CD4-positive, alpha-beta memory T cell (primary cell): ENCODE measurements at places on chromosomes 6 and 20.

DNA sequence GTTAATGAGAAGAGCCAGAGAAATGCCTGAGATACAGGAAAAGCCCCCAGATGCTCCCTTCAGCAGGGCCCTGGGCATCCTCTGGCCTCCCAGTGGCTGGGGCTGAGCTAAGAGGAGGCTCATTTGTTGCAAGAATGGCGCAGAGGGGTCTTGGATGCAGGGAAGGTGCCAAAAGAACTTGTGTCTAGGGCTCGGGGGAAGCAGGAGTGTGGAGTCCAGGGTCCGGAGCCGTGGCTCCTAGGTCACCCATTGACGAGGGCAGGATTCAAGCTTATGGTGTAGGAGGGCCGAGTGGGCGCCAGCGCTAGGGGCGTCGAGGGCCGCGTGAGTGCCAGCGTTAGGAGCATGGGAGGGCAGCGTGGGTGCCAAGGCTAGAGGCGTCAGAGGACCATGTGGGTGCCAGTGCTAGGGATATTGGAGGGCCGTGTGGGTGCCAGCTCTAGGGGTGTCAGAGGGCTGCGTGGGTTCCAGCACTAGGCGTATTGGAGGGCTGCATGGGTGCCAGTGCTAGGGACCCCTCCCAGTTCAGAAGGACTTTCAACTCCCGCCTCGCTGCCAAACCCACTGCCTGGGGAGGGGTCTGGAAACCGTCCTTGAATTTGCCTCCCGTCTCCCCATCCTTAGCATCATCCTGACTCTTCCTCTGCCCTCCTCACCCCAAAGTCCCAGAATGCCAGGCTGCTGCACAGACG is 250.5 kb upstream of the AFDN start:
- no peak for DNase-seq

DNA sequence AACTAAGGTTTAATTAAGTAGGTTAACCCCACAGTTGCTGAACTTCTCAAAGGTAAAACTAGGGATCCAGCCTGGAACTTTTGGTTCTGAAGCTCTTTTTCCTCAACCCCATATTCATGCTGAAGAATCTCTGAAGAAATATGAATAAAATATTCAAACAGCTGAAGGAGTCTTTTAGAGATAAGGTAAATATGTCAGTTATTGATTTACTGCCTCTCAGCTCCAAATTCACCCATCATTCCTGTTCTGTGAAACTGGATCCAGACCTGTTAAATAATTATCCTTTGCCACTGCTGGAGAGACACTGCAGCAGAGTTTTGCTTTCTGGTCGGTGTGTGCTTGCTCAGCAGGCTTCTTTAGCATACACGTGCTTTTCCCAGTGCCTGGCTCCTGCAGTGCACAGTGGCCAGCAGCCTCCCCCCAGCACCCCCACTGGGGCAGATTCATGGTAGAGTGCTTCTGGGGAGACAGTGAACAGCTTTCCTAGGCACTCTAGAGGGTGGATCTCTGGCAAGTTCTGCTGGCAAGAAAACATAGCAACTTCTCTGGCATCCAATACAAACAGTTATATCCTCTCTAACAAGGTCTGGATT is 62.0 kb upstream of the BCLAF1 start:
- no peak for DNase-seq

GRCh38 chr20:62059401-62059800 is 6.3 kb downstream of the TAF4 start:
- no peak for DNase-seq

- DNase-seq = no peak
These were observed 147.6 kb upstream of the TAB2 start for GRCh38 chr6:149169761-149170511.

GRCh38 chr6:127464881-127465459 is 5.8 kb upstream of the KIAA0408 start:
- peak; percentile 43 for DNase-seq

DNA sequence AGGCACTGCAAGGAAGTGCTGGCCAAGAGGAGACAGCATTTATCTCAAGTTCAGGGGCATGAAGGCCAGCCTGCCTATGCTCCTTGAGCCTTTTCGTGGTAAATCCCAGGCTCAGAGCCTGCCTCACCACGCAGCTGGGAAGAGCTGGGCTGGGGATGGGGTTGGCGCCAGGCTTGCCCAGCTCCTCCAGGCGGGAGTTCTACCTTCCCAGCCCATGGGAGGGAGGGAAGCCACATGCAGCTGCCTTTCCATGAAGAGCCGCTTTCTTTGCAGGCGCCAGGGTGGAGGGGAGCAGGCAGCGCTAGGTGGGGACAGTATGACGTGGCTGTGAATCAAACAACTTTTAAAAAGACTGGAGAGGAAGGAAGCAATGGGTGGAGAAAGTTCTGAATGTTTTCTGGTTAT is 19.5 kb upstream of the SIRT5 start:
- no peak for DNase-seq

DNA sequence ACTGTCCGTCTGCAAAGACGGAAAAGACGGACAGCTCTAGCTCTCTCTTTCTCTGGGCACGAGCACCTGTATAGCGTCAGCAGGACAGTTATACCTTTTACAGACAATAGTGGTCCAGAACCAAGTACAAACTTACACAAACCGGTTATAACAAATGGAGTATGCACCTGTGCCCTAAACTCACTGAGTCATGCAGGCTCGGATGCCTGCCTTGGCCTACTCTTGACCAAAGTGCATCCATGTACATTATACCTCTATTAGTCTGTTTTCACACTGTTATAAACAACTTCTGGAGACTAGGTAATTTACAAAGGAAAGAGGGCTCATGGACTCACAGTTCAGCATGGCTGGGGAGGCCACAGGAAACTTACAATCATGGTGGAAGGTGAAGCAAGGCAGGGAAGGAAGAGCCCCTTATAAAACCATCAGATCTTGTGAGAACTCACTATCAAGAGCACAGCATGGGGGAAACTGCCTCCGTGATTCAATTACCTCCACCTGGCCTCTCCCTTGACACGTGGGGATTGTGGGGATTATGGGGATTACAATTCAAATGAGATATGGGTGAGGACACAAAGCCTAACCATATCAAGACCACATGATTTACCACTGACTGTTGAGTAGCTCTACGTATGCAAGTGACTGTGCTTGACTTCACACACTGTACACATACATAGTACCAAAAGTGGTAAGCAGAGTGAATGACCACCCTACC is 23.1 kb downstream of the MAN1A1 start:
- no peak for DNase-seq

DNA sequence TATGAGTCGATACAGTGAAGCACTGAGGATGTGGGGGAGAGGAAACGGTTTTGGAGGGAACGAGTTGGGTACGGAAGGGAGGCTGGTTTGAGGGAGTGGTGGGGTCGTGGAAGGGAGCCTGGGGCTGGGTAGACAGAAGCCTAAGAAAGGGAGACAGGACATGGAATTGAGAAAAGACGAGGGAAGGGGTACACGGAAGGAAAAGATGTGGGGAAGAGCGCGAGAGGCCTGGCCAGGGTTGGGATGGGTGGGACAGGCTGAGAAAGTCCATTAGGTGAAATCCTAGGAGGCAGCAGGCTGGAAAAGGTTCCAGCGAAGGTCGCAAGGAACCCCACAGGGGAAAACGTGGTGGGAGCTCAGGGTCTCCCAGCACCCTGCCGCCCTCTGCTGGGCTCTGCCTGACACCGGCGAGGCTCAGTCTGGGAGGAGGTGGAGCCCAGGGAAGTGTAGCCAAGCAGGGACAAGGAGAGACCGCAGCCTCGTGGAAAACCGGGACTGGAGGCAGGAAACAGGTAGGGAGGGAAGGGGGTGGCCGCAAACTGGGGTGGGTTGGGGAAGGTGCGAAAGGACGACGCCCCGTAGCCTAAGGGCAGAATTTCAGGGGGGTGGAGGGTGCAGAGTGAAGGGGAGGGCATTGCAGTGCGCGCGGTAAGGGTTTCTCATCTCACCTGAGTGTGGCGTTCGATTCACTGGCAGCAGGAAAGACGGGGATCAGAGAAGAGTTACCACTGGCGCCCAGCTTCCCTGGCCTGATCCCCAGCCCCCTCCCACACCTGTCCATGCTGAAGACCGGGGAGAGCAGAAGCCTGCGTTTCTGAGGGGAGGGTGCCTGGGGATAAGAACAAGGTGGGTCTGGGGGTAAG is 4.3 kb downstream of the GABBR1 start:
- peak; percentile 28 for DNase-seq

DNA sequence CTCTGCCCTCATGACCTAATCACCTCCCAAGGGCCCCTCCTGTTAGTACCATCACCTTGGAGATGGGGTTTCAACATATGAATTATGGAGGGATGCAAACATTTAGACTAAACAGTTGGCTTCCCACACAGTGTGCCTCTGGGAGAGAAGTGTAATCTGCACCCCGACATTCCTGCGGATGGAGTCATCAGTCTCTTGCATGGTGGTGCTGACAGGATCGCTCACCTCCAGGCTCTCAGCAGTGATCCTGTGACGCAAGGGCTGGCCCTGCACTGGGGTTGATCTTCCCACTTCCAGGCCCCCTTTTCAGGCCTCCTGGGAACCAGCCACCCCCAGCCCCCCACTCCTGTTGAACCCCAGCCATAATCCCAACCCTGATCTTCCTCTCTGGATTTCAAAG is 16.0 kb upstream of the PI16 start:
- no peak for DNase-seq

GRCh38 chr20:18717062-18717461 is 96.5 kb upstream of the SCP2D1 start:
- no peak for DNase-seq

DNA sequence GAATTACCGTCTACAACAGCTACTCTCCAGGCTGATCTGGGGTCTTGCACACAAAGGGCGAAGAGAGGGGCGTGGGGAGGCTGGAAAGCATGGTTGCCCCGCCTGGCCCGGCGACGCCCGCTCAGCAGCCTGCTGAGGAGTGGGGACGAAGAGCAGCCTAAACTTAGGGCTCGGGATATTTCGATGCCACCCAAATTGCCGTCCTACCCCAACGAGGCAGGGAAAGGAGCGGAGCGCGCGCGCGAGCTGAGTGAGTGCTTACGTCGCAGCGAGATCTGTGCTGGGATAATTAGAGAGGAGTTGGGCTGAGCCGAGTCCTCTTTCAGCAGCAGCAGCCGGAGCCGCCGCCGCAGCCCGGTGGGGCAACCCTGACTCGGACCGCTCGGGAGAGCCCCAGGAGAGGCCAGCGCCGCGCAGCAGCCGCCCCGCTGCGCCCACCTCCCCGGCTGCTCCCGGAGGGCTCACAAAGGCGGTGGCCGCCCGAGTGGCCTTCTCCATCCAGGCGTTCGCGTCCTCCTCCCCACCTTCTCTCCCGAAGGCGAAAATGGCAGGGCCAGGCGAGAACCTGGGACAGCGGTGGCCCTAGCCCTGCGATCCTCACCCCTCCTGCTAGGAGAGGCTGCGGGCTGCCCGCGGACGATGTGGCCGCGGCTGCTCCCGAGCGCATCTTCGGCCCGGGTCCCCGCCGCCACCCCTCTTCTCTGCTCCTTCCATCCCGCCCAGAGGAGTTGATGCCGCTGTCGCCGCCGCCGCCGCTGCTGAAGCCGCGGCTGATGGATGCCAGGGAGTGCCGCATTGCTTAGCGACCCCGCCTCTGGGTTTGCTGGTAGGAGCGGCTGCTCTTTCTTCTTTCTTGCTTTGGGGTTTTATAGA is at the start of gene CLVS2:
CLVS2 (plus strand) TSS at position 315 of the 873 bp plus-strand sequence. CDS start 1,543 bp downstream, outside the sequence.
- DNase-seq = no peak

DNA sequence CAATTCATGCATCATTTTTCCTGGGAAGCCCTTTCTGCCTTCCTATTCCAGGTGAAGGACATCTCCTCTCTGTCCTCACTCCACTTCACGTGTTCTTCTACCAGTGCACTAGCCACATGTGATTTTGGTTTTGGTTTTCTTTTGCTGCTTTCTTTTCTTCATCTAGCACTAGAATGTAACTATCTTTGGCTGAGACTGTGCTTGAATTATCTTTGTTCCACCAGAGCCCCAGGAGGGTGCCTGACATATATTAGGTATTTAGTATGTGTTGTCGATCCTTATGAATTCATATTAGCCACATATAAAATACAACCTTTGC is 79.9 kb downstream of the VGLL2 start:
- no peak for DNase-seq

GRCh38 chr20:18138266-18138582 is 561 bp downstream of the KAT14 start:
- no peak for DNase-seq

- no peak for DNase-seq
These were observed 33.7 kb downstream of the GCNT2 start for GRCh38 chr6:10554826-10555225.

GRCh38 chr20:51022227-51022802 is 592 bp downstream of the KCNG1 start:
- DNase-seq = no peak

GRCh38 chr6:131951576-131952230 is 531 bp upstream of the CCN2 start:
- DNase-seq = no peak

GRCh38 chr20:25465243-25466135 is 58.0 kb downstream of the GINS1 start:
- no peak for DNase-seq

- DNase-seq = no peak
These were observed 146.5 kb downstream of the TBC1D32 start for GRCh38 chr6:121187833-121188200.

DNA sequence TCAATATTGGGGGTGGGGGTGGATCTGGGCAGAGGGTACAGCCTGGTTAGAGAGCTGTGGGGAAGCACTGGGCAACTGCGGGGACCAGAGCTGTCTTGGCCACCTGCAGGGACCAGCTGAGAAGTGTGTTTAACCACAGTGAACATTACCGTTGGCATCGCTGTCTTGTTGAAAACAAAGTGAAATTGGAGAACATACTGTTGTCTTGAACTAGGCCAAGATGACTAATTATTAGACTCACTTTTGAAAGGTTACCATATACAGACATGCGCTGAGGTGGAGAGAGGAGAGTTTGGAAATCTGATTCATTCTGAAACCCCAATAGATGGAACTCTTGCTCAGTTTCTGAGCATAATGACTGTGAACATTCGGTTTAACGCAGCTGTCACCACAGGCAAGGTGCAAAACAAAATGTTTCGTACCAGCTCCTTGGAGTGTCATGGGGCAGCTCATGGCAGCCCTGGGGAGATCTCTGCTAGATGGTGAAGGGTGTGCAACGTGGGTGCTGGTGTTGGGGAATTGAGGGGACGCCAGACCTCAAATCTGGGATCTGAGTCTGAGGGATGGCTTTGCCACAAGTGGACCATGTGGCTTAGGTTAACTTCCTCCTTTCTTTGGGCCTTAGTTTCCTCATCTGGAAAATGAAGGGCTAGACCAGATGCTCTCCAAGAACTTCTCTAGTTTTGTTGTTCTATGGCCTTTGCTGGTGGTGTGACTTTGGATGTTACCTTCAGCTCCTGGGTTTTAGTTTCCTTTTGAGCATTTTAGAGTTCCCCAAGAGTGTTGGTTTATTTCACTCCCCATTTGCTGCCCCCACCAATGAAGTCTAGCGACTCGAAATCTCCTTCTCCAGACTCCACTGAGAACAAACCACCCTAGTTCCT is 24.6 kb upstream of the GTSF1L start:
- DNase-seq = no peak

GRCh38 chr6:110560239-110561007 is 84.0 kb upstream of the SLC22A16 start:
- DNase-seq = no peak
